ENCODE measurements at places on chromosomes 6 and 20.

- no peak for DNase-seq
These were observed 2.2 kb downstream of the HMGA1 start for GRCh38 chr6:34238585-34239499.

GRCh38 chr20:37356961-37357371 lies 11.0 kb downstream of the SRC start:
- DNase-seq = no peak

DNA sequence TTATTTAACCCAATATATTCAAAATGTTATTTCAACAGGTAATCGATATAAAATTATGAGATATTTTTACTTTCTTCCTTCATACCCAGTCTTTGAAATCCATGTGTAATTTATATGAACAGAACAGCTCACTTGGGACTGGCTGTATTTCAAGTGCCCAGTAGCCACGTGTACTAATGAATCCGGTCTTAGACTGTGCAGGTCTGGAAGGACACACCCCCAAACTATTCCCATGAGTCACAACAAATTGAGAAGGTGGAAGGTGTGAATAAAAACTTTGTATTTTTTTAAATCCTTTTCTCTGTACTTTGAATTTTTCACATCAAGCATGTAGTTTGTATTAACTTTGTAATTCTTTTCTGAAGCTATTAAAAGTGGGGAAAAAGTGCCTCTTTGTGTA lies 2.8 kb downstream of the UNC5CL start:
- DNase-seq = no peak

- no peak for DNase-seq
These were observed 37.3 kb downstream of the ADGRG6 start for GRCh38 chr6:142339113-142339512.

Measured in stimulated activated CD8-positive, alpha-beta memory T cell treated with anti-CD3 and anti-CD28 coated beads, Interleukin-15, amount 100 ng/mL, for 24 hours (primary cell).